Renal pelvis (tissue), 12 donors: ENCODE measurements at places on chromosomes 3 and 15. TPM values are rescaled to one million over a fixed set of nuclear protein-coding genes. Genes with fewer than 3 reads are reported as not detected.

Gene LDHAL6B
- 0.41 TPM for polyA plus RNA-seq

Gene GHSR
- polyA plus RNA-seq: not detected

Gene WDR93
- polyA plus RNA-seq: 4.0 TPM

Gene ADPRH
- polyA plus RNA-seq: 6.8 TPM

Gene LRRC31
- 0.32 TPM for polyA plus RNA-seq

Gene WDR49
- polyA plus RNA-seq: 1.3 TPM

Gene IL12A
- polyA plus RNA-seq: 0.63 TPM

Gene CFAP20DC
- 4.8 TPM for polyA plus RNA-seq

Gene RASL12
- 8.2 TPM for polyA plus RNA-seq

Gene AQP9
- 0.56 TPM for polyA plus RNA-seq

Gene CPLX3
- not detected for polyA plus RNA-seq

Gene LRRC57
- 24.2 TPM for polyA plus RNA-seq

Gene GPR171
- polyA plus RNA-seq: 0.15 TPM

Gene PSTPIP1
- 1.4 TPM for polyA plus RNA-seq

Gene EFCC1
- polyA plus RNA-seq: 2.3 TPM

Gene TMEM207
- polyA plus RNA-seq: 20.3 TPM

Gene RUBCN
- 14.4 TPM for polyA plus RNA-seq

Gene ALDH1A2
- 277 TPM for polyA plus RNA-seq

Gene ZPLD1
- polyA plus RNA-seq: 0.62 TPM

Gene CCR8
- polyA plus RNA-seq: not detected

Gene SFMBT1
- polyA plus RNA-seq: 9.9 TPM

Gene CNTN6
- polyA plus RNA-seq: 3.7 TPM

Gene CADPS
- polyA plus RNA-seq: 2.2 TPM

Gene SCN11A
- 0.68 TPM for polyA plus RNA-seq

Gene GNAT1
- polyA plus RNA-seq: not detected

Gene HAUS2
- 21.6 TPM for polyA plus RNA-seq

Gene BDH1
- 58.9 TPM for polyA plus RNA-seq

Gene CHRNA3
- 1.3 TPM for polyA plus RNA-seq

Gene ABCC5
- polyA plus RNA-seq: 62.3 TPM

Gene NR2E3
- 1.1 TPM for polyA plus RNA-seq

Gene IMP3
- polyA plus RNA-seq: 58.0 TPM

Gene FOXL2NB
- polyA plus RNA-seq: 0.03 TPM

Gene MTMR10
- 44.9 TPM for polyA plus RNA-seq

Gene SPINT1
- polyA plus RNA-seq: 73.6 TPM

Gene MKRN2
- polyA plus RNA-seq: 48.3 TPM

Gene BCL2A1
- polyA plus RNA-seq: not detected

Gene HIGD2B
- polyA plus RNA-seq: not detected

Gene GSK3B
- polyA plus RNA-seq: 44.2 TPM

Gene ACKR4
- polyA plus RNA-seq: 1.3 TPM

Gene PLSCR2
- 1.4 TPM for polyA plus RNA-seq

Gene SOX14
- not detected for polyA plus RNA-seq

Gene POC1A
- polyA plus RNA-seq: 9.4 TPM

Gene ZNF620
- 10.6 TPM for polyA plus RNA-seq

Gene FGD5
- 25.5 TPM for polyA plus RNA-seq

Gene TF
- 7.9 TPM for polyA plus RNA-seq

Gene MYL3
- 28.2 TPM for polyA plus RNA-seq
